ENCODE measurements at places on chromosomes 5 and 9.

GRCh38 chr5:130151239-130151638 lies 247.0 kb downstream of the CHSY3 start:
- DNase-seq: no peak

DNA sequence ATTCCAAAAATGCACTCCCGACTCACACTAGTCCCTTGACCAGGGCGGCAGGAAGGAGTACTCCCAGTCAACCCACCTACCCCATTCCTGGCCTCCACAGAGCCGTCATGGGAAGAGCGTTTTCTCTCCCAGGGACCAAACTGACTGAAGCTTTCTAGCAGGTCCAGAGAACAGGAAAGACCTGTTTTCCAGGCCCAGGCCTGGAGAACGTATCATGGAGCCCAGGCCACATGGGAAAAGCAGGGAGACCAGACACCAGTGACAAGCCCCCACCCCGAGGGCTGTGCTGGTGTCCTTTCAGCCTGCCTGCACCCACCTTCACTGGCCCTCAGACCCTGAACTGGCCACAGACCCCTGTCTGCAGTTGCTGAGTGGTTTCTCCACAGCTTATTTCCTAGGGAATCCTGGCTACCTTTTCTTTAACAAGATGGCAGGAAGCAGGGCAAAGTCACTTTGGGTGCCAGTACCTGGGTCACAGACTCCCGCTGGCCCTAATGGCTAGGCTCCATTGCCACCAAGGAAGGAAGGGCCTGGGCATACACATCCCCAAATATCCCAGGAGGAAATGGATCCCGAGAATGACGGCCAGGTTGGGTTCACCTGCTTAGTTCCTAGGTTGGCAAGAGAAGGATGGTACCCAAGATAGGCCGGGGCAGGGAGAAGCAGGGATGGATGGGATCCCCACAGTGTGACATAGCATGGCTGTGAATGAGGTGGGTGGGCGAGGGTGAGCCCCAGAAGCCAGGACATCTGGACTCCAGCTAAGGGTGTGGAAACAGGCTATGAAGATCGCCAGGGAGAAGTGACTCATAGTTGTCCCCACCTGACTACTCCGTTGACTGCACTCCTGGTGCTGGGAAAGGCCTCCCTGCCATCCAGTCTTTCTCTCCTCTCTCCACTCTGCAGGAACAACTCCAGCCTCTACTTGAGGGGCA lies 12.2 kb downstream of the CCNI2 start:
- no peak for DNase-seq

- no peak for DNase-seq
Observed at GRCh38 chr9:35570709-35571504, 34.2 kb upstream of the TESK1 start.

GRCh38 chr5:106127341-106127781 lies 1543.4 kb downstream of the EFNA5 start:
- DNase-seq: no peak

GRCh38 chr5:103114440-103114839 lies 5.5 kb downstream of the GIN1 start:
- no peak for DNase-seq

DNA sequence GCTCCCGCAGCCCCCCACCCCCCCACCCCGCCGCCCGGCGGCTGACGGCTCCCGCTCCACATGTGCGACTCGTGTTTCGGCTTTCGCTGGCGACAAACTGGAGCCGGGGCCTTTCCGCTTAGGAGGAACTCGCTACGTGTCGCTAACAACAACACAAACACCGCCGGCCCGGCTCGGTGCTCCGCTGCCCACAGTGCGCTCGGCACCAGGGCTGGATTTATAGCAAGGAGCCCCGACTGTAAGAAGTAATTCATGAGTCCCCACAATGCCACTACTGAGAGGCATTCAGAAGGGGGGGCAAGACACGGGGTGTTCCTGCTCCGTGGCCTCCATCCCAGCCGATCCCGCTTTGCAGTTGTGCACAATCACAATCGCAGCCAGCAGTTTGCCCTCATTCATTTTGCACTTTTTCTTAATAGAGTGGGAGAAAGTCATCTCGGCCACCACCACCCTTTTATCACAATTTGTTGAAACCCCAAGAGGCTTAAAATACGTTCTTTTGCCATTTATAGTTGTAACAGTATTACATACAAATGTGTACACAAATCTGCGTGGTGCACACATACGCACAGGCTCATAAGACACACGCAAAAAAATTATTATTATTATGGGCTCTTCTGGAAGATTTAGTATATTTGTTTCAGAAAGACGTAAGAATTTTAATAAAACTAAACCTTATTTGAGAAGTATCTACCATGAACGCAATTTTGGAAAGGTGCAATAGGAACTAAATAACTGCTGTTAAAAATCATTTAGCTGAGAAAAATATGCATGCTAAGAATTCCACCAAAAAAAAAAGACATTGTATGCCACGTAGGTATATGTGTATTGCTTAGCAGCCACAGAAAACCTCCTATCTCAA lies 48.1 kb downstream of the EBF1 start:
- no peak for DNase-seq
